ENCODE measurements at places on chromosomes 7 and 10. TPM values are rescaled to one million over a fixed set of nuclear protein-coding genes. Genes with fewer than 3 reads are reported as not detected.

Gene ENTPD7
- polyA plus RNA-seq: 20.9 TPM

DNA sequence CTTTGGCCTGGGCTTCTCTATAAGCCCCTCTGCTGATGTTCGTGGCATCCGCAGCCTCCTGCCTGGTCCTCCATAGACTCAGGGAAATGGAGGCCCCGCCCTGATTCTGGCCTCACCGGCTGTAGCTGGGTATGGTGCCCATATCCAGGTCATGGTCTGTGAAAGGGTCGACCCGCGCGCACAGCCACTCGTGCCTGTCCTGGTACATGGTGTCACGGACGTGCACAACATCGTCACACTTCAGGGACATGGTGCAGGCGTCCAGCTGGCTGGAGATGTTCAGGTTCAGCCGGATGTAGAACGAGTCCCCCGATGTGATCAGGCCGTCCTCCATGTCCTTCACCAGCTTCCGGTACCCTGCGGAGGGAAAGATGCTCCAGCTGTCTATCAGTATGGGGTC, 75.1 kb upstream of the GNA12 start:
- DNase-seq: no peak

- no peak for DNase-seq
These were observed 100.7 kb upstream of the PODXL start for GRCh38 chr7:131656980-131657723.

- no peak for DNase-seq
These were observed 58.0 kb upstream of the ASAH2 start for GRCh38 chr10:50309342-50309741.

- DNase-seq: no peak
These were observed 132.6 kb downstream of the LHPP start for GRCh38 chr10:124594240-124594639.

DNA sequence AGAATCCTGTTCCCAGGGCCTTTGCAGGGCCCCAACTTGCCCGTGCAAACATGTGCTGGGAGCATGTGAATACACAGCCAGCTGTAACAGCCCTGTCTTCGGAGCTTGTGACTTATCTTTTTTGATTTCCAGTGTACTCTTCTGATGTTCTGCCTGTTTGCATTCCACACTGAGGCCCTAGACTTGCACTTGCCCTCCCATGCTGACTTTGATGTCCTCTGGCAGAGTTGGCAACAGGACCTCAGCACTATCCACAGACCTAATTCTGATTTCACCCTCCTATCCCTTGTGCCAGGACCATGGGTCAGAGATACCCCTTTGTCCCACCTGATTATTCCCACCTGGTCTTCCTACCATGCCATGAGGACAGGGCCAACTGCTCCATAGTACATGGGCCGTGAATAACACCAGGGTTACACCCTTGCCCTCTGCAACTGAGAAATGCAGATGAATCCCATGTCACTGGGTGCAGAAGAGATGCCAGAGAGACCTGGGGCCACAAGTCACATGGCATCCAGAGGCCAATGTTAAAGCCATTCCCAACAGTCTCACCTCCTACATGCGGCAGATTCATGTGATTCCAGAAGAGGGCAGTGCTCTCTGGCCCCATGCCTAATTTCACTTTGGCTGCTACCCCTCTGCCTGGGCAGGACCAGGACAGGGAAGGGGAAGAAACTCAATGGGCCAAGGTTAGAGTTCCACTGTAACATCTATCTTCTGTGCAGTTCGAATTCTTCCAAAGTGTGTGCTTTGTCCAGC, 43.0 kb downstream of the SCRN1 start:
- no peak for DNase-seq

Measured in left renal pelvis (tissue), 4 donors.